Stimulated activated CD4-positive, alpha-beta T cell treated with anti-CD3 and anti-CD28 coated beads, Interleukin-2, amount 100 ng/mL, for 24 hours (primary cell): ENCODE measurements at places on chromosomes 1 and 21.

DNA sequence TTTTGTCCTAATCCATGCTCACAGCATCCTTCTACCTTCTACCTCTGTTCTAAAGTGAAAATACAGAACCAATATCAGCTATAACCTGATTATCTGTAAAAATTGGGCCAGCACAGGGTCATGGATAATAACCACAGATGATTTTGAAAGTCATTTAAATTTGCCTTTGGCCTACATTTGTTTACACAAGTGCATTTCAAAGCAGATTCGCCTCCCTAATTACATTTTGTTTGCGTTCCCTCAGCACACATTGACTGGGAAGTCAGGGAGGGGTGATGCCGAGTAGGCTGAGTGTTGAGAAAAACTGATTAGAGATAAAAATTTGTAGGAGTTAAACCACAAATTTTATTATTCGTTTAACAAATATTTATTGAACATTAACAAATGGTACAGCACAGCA lies 19.2 kb upstream of the RGS8 start:
- DNase-seq = no peak

DNA sequence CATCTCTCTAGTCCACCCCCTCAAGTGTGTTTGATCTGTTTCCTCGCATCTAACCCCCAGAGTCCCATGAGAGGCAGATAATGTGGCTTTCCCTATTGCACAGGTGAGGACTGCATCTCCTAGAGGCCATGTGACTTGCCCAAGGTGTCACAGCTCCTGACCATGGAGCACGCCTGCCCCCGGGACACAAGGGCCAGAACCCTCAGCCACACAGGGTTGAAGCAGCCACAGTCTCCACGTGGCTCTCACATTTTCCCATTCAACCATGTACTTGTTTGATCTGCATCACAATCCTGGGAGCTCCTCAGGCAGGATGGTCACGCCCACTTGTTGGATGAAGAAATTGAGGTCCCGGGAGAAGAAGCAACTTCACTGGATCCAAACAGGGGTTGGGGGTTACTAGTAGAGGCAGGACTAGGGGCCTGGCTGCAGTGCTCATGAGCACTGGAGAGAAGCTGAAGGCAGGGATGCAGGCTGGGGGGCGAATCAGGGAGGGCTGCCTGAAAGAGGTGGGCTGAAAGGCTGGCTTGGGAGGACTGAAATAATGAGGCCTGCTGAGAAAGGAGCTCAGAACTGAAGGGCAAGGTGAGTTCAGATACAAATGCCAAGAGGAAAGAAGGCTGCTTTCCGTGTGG lies 207.9 kb downstream of the PTPRU start:
- no peak for DNase-seq

DNA sequence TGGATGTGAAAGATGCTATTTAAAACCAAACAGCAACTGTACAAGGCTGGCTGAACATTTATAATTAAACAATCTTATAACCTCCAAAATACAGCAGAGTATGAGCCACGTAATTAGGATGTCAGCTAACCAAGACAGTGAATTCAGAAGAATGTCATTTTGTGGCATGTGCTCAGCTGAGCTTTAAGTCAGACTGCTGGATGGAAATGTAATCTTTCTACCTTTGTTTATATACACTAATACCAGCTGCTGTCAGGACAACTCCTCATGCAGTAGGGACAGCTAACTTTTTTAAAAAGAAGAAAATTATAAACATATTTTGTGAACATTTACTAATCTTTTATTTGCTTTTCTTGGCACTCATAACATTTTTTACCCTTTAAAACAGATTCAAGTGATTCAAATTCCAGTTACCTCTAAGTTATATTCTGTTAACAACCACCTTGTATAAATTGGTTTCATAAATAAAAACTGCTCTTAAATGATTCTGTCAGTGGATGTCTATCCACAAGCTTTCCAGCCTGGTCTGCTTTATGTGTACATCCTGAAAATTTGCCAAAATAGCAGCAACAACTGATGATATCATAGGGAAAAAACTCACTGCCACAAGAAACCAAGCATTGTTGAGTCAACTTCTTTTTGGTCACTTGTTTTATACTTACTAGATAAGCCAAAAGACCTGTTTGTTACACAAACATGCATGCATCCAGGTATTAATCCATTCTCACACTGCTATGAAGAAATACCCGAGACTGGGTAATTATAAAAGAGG lies 36.1 kb downstream of the DPH5 start:
- no peak for DNase-seq

DNA sequence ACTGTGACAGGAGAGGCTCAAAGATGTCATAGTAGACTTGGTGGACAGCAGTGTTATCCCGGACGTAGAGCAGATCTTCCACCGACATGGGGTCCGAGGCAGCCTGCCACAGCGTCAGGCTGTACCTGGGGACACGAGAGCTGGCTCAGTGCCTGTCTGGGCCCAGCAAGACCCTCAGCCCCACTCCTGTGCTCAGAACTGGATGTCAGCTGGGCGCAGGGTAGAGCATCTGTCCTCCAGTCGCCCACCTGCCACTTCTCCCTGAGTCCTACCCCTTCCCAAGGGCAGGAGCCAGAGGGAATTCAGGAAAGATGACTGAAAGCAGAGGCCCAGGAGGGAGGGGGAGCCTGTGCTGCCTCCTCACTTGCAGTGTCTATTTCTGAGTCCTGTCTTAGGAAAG lies 11.7 kb downstream of the FAM151A start:
- DNase-seq = no peak

GRCh38 chr1:195866091-195866780 lies 742.0 kb downstream of the KCNT2 start:
- DNase-seq = no peak

DNA sequence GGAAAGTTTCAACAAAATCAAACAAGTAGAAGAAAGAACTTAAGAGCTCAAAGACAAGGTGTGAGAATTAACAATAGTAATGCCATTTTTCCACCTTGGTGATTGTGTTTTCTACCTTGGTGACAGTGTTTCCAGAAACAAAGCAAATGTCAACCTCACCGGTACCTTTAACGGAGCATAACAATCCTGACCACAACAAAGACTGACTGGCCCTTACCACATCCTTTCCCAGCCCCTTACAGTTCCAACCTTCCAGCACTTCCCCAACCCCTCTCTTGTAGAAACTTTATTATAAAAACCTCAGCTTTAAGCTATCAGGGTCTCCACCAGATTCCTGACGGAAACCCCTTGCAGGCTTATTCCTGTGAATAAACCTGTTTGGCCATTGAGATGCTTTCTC lies 16.7 kb downstream of the STYXL2 start:
- no peak for DNase-seq

DNA sequence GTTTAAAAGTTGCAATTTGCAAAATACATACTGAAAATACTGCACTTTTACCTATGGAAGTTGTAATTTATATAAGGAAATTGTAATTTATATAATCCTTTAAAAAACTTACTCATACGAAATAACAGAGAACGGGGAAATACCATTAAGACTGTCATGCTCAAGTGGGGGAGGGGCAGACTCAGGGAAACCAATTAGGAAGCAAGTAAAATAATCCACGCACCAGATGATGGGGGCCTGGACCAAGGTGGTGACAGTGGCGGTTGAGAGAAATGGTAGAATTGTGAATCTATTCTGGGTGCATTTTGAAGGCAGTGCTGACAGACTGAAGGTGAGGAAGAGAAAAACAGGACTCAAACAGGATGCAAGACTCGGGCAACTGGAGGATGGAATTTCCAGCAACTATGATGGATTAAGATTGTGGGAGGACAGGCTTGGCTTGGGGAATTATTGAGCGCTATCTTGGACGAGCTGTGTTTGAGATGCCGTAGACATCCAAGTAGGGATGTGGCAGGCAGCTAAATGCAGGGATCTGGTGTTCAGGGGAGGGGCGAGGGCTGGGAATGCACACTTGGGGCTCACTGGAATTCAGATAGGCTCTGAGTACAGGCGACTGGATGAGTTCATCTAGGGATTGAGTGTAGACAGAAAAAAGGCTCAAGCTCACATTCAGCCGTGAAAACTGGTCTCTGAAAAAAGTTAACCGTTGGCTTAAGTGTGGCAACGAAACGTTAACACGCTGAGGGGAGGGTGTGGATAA lies 977 bp downstream of the LCA5L start:
- no peak for DNase-seq

DNA sequence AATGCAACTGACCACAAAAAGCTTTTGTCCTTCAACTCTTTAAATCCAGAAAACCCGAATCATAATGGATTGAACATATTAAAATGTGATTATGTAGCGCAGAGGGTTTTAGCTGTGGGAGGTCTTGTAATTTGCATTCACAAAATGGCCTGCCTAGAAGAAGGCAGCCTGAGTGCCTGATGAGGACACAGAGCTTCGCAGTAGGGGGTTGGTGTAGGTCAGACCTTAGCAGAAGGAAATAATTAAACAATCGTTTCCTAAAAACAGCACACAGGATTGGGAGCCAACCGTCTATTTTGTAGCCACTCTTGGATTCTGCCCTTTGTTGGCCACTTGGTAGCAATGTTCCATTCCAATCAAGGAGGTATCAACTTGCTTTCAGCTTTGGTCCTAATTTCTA lies 195.7 kb upstream of the KIAA0040 start:
- no peak for DNase-seq

- DNase-seq = no peak
Measured at GRCh38 chr1:224670506-224670905, 54.4 kb downstream of the CNIH3 start.

- DNase-seq = no peak
Measured at GRCh38 chr1:162835157-162835899, 25.6 kb downstream of the CCDC190 start.

GRCh38 chr21:45148316-45148990 lies 74.1 kb downstream of the ADARB1 start:
- DNase-seq = no peak

- DNase-seq = no peak
Measured at GRCh38 chr1:23748016-23748415, 4.7 kb downstream of the ELOA start.

DNA sequence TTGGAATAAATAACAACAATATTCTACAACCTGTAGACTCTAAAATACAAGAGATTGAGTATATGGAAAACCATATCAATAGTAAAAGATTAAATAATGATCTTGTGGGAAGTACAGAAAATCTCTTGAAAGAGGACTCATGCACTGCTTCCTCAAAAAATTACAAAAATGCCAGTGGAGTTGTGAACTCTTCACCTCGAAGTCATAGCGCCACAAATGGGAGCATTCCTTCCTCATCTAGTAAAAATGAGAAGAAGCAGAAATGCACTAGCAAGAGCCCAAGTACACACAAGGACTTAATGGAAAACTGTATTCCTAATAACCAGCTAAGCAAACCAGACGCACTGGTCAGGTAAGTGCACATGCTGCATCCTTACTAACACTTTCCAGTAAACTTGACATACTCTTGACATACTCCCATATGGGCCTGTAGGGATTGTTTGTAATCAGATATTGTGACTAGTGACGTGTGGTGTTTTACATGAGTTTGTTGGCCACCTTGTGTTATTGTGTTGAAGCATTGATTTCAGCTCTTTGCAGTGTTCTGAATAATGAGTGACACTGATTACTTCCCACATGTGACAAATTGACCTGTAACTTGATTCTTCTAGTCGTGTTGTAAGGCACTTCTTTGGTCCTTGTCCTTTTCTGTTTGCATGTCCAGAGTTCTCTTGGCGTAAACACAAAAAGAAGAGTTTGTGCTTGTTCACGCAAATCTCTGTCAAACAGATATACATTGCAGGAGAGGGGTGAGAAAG lies 28.0 kb downstream of the MACO1 start:
- DNase-seq = no peak

GRCh38 chr1:199308349-199308846 lies 669.6 kb downstream of the PTPRC start:
- no peak for DNase-seq

DNA sequence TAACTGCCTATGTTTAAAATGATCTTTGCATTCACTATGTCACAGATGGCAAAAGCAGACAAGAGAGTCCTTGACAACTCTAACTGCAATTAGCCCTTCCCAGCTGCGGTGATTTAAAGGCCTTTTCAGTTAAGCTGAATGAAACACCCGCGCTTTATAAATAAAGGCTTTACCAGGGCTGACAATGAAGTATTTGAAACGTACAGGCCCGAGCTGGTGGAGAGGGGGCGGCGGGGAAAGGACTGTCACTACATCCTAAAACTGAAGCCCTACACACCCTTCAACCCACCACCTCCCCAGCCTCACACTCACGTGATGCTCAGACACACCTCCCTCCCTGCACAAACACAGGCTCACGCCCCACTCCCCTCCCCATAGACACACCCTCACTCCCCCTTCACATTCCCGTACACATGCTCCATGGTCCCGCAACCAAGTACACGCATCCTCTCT lies 45.5 kb downstream of the GRIK3 start:
- no peak for DNase-seq

GRCh38 chr1:230857822-230858221 lies 10.5 kb downstream of the C1orf198 start:
- no peak for DNase-seq

DNA sequence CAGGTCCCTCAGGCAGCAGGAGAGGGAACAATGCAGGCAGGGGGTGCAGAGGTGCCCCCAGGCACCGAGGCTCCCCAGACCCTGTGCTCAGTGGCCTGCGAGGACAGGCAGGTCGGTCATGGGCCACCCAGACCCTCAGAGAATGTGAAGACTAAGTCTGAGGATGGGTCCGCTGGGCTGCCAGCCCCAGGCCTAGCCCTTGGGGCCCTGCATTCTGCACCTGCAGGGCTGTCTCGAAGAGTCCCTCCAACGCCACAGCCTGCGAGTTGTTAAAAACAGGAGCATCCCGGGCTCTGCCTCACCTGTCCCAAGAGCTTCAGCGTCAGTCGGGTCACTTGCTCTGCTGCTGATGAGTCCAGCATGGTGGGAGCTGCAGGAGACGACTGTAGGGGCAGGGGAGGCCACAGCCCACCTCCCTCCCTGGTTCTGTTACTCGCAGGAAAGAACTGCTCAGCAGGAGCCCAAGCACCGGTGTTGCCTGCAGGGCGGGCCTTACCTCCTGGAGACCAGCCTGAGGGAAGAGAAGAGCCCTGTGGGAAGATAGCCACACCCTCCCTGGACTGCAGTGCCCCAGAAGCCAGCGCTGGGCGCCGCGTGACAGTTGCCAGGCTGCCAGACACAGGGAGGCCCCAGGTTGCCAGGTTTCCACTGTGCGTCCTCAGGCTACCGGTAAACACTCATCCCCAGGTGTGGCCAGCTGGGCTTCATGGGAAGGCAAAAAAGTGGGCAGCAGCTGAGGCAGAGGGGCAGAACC lies 5.8 kb downstream of the C21orf58 start:
- DNase-seq = no peak
